AG09319 (cell line): ENCODE measurements at places on chromosomes 4 and X.

- DNase-seq, result no peak
These were observed 2.7 kb downstream of the GRIA3 start for GRCh38 chrX:123186801-123187200.

GRCh38 chrX:9352694-9353411, 112.0 kb upstream of the TBL1X start:
- no peak for DNase-seq

DNA sequence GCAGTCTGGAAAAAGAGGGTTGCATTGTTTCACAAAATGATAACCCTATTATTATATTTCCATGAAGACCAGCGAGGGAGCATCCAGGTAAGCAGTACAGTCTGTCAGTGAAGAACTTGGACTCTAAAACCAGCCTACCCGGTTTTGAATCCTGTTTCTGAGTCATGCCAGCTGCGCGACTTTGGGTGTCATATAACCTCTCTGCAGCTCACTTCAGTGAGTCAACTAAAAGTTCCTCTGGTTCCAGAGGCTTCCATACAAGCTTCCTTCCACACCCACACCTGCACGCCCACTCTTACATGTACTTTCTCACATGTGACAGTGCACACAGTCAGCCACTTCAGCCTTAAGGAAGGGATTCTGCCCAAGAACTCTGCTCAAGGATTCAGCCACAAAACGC, 49.8 kb upstream of the PRPS2 start:
- no peak for DNase-seq

DNA sequence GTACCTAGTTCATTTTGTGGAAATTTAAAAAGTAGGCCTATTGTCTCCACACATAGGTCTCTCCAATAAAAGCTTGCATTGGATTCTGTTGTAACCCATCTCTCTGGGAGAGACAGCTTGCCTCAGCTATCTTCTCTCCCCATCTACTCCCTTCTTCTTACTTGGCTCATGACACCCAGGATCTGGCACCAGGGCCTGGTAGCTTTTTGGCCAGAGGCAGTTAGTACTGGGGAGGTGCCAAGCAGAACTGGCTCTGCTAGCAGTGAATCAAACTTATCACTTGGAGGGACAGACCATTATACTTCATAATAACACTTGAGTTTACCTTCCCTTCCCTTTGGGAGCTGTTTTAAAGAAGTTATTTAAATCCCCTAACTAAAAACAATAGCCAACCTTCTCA, 31.8 kb downstream of the PLAC1 start:
- DNase-seq, result no peak

DNA sequence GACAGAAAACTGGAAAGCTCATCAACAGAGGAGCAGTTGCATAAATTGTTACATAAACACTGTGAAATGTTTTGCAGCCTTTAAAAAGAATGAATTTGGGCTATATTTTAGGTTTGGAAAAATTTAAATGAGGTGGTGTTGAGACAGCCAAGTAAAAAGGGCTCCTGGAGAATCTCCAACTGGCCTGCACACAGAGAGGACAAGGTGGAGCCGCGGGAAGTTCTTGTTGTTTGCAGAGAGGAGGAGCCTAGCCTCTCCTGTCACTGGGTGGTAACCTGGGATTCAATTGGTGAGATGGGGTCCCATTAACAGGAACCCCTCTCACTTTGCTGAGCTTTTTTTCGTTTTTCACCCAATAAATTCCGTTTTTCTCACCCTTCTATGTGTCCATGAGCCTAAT, 13.4 kb downstream of the GIMD1 start:
- no peak for DNase-seq

- DNase-seq, result no peak
These were observed 121.3 kb downstream of the KIT start for GRCh38 chr4:54779036-54779435.

- no peak for DNase-seq
These were observed 231.2 kb upstream of the CPEB2 start for GRCh38 chr4:14771094-14771493.

- DNase-seq, result peak; percentile 11
These were observed 52.8 kb upstream of the ANKRD17 start for GRCh38 chr4:73311428-73311827.

- peak; percentile 75 for DNase-seq
These were observed 665 bp downstream of the TIGD2 start for GRCh38 chr4:89111833-89112563.

- no peak for DNase-seq
These were observed 169.0 kb downstream of the ZNF330 start for GRCh38 chr4:141389649-141390048.

DNA sequence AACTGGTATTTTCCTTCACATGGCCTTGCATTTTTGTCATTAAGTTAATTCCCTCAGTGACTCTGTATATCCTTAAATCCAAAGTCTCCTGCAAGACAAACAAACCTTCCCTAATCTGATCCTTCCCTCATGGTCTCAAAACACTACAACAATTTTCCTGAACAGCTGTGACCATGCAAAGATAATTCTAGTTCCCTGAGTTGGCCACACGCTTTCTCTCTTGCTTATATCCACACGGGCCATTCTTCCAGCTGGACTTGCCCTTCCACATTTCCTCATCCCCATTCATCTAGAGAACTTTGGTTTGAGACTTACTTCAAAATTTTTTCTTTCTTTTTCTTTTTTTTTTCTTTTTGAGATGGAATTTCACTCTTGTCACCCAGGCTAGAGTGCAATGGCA, 1590.7 kb downstream of the STIM2 start:
- no peak for DNase-seq

DNA sequence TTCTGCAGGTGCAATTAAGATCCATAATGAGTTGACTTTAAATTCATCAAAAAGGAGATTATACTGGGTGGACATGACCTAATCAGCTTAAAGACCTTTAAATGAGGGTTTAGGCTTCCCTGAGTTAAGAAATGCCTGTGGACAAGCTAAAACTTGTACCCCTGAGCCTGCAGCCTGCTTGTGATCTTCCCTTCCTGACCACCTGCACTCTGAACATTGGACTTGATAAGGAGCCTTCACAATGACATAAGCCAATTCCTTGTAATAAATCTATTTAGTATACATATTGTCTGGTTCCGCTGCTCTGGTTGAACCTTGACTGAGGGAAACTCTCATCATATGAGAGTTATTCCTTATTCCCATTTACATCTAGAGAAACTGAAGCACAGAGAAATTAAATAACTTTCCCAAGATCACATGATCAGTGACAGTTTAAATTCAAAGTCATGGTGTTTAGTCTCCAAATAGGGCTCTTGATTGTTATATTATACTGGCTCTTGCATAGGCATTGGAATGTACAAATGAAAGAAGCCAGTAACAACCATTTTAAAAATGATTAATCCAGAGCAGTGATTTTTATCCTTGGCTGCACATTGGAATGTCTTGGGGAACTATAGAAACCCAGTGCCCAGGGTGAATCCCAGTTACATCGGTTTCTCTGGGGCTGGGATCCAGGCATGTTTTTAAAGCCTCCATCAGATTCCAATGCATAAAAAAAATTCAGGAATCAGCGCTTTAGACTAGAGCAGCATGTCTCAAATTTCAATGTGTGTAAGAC, 136.1 kb downstream of the MSL3 start:
- no peak for DNase-seq

DNA sequence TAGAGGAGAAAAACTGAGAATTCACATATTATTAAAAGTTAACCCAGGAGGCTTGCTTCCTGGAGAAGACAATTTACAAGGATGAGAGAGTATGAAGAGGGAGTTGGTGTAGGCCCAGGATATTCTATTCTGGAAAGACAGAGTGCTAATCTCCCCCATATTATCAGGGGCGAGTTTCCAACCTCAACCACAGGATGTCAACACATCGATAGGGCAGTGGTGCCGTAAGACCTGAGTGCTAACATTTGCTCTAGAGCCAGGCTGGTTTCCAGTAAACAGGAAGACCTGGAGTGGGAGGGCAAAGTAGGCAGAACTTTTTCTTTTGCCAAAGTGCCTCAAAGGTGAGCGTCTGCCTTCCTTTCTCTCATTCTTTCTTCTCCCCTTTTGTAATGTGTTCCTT, 2.8 kb upstream of the AWAT1 start:
- DNase-seq, result no peak

DNA sequence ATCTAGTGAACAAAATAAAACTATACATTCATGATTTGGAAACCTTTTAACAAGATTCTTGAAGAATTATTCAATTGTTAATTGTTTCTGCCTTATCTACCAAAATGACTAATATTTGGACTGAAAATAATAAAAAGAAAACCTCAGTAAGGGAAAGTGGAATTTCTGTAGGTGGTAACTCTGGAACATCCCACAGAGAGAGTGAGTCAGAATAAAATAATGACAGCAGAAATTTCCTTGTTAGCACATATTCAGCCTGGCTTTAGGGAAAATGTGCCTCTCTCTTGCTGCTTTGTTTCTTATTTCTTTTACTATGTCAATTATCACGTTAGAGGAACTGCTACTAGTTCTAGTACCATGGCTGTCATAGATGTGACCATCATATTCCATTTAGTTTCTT, 421.5 kb upstream of the GNPDA2 start:
- no peak for DNase-seq

GRCh38 chr4:127047930-127048329, 584.8 kb upstream of the INTU start:
- no peak for DNase-seq

GRCh38 chr4:101730291-101731117, 60.0 kb upstream of the BANK1 start:
- DNase-seq, result peak; percentile 52

- no peak for DNase-seq
These were observed 52.4 kb downstream of the SCFD2 start for GRCh38 chr4:53313510-53313909.

GRCh38 chrX:55742649-55743048, 25.1 kb downstream of the RRAGB start:
- DNase-seq, result no peak

DNA sequence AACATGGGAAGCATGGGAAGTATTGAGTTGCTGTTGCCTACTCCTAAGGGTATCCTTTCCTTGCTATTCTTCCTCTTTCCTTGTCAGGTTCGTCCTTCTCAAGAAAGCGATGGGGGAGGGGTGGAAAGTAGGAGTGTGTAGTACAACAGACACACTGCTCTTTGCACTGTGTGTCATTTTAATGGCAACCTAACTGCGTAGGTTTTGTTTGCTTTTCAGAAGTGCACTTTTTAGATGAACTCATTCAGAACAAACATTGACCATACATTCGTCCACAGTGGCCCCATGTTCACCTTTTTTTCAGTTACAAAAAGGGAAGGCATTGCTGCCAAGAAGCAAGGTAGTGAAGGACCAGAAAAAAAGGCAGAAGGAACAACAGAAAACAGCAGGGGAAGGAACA, 10.2 kb upstream of the YIPF6 start:
- no peak for DNase-seq

GRCh38 chr4:134327274-134328122, 125.9 kb upstream of the PABPC4L start:
- DNase-seq, result no peak

- DNase-seq, result no peak
These were observed 109.1 kb downstream of the CRLF2 start for GRCh38 chrX:1103360-1103759.

GRCh38 chr4:156103311-156103710, 149.6 kb upstream of the CTSO start:
- DNase-seq, result no peak

DNA sequence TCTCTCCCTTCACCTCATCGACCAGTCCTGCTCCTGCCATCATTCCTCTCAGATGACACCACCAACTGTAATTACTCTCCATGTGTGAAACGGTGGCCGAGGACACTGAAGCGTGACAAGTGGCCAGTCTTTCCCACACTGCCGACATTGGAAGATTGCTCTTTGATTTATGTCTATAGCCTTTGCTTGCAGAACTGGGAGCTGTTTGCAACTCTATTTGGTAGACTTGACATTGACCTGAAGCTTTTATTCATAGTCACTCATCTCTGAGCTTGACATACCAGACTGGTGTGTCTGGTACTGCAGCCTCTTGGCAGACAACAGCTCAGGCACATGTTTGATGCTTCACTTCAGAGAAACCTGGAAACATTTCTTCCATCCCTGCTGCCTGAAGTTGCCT, 121.8 kb upstream of the GALNT7 start:
- DNase-seq, result no peak

DNA sequence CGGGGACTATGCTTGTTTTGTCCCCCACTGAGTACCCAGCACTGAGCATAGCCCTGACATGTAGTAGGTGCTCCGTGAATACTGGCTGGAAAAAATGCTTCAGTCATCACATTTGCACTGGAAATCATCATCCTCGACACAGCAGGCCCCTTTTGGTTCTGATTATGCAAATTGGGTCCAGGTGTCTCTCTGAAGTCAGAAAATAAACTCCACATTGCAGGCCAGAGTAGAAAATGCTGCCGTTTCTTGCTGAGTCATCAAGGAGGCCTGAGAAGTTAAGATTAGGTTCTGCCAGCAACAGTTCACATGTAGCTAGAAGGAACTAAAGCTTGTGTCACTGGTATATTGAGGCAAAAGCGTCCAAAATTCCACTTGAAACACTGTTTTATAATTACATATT, 15.0 kb upstream of the STK32B start:
- DNase-seq, result peak; percentile 86

DNA sequence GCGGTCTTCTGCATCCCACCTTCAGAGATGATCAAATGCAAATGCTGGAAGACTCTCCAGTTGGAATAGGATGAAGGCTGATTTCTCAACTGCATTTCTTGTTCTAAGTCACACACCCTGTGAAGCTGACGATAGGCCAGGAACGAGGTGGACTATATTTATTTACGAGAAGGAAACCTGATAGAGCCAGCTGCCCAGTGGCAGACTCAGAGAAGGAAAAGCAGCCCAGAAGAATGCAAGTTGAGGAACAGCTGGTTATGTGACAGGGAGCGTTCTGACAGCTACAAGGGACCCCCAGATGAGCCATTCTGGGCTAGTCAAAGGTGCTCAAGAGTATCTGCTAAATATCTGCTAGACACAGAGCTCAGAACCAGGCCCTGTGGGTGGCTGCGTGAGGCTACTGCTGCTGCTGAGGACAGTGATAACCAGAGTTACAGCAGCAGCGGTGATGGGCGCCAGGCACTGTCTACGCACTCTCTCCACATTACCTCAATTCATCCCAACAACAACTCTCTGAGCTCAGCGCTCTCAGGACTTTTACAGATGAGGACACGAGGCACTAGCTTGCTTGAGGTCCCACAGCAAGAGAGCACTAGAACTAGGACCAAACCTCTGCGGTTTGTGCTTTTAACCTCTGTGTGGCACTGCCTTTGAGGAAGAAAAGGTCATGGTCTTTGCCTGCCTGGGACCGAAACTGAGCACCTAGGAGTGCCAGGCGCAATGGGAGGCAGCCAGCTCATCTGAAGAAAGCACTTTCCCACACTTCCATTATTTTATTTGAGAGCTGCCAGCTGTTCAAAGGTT, 69.0 kb downstream of the GATB start:
- DNase-seq, result no peak

DNA sequence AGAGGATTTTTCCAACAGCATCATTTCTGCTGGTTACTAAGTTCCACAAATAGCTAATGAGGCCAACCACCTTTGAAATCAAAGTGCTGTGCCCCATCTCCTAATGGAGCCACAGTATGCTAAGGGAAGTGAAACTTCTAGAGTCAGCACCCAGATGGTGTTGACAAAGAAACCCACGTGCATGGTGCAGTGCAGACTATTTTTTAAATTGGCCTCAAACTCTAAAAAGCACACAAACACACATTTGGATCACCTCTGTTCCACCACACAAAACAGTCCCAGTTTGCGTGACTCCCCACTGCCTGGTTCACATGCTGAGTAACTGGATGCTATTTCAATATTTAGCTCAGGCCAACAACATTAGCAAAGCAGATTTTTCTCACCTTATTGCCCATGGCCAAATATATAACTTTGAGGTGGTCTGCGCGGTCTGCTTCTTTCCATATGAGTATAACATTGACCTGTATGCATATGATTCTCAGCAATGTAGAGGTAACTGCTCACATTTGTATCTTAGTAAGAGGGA, 69.9 kb downstream of the AMELX start:
- DNase-seq, result no peak

- DNase-seq, result no peak
These were observed 500 bp downstream of the GAR1 start for GRCh38 chr4:109816082-109816442.
